ENCODE measurements at places on chromosomes 6 and 20. TPM values are rescaled to one million over a fixed set of nuclear protein-coding genes. Genes with fewer than 3 reads are reported as not detected.

MROH8 gene
- 1.9 TPM for total RNA-seq

OOEP gene
- not detected for total RNA-seq

FKBP5 gene
- 252 TPM for total RNA-seq

ARFGEF3 gene
- total RNA-seq: 19.1 TPM

DNAH8 gene
- not detected for total RNA-seq

CRISP3 gene
- total RNA-seq: not detected

COL19A1 gene
- not detected for total RNA-seq

NR2E1 gene
- not detected for total RNA-seq

PTK7 gene
- 8.0 TPM for total RNA-seq

RAB44 gene
- 0.09 TPM for total RNA-seq

All from left colon (tissue), 2 donors.